ENCODE measurements at places on chromosomes 11 and 22.
A peak's percentile ranks its signal among the peaks of the same experiment; 100 is the strongest.

DNA sequence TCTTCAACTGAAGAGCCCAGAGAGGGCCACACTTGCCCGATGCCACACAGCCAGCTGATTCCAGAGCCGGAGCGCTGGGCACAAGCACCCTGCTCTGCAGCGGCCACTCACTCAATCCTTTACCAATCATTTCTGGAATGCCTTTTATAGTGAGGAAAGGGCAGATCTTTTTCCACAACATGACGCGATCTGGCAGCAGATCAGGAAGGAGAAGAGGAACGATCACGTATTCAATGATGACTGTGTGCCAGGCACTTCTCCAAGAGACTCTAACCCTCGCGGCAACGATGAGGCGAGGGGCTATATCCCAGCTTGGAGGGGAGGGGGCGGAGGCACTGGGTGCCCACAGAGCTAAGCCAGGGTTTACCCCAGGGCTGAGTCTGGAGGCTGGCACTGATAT is 56.3 kb upstream of the TCF20 start:
- no peak for DNase-seq

DNA sequence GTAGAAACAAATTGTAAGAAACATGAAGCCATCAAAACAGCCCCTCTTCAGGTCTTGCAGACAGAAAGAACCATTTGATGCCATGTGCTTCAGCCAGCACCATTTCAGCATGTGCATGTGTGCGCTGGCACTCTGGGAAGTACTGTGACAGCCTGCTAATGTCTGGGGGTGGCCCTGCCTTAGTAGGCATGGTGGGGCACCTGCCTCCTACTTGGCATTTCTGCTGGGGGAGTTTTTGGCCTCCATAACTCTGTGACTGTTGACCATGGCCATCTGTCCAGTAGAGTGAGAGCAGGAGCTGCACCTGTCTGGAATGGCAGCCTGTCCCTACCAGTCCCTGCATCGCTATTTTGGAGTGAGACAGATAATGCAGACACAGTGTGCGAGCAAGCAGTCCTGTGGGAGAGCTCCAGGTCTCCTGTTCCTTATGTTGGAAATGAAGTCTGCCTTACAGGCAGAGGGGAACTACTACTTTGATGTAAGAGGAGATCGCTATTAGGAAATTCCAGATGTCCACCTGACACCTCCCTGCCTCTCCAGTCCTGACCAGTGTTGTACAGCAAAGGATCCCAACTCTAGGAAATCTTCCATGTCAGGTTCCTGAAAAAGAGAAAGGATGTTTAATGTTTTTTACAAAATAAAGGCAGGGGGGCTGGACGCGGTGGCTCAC is 102.5 kb downstream of the ATXN10 start:
- DNase-seq, result no peak

DNA sequence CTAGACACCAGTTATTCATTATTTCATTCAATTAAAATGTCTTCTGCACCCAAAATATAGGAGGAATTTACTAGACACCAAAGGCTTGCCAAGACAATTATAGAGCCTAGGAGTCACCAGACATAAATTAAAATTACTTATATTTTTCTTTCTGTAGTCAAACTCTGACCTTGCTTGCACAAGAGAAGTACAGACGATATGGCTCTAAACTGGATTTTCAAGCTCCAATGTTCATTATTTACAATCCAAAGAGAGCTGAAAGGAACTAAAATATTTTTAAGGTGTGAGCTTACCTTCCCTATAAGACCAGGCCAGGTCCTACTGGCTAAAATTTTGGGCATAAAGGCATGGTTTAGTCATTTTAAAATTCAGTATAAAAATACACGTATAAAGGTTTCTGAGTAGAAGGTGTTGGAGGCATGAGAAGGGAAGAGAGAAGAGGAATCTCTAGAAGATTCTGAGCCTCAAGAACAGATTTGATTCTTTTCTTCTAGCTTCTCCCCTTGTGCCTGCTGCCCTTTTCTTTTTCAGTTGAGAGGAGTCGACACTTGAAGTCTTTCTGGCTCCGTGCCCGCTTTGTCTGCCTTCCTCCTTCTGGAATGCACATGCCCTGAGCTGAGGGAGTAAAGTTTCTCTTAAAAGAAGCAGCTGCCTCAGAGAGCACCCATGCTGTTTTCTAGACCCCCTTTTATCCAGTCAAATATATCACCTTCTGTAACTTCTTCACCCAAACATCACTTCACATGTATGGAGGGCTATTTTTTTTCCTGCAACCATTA is 13.5 kb downstream of the C11orf97 start:
- DNase-seq, result peak; percentile 57

DNA sequence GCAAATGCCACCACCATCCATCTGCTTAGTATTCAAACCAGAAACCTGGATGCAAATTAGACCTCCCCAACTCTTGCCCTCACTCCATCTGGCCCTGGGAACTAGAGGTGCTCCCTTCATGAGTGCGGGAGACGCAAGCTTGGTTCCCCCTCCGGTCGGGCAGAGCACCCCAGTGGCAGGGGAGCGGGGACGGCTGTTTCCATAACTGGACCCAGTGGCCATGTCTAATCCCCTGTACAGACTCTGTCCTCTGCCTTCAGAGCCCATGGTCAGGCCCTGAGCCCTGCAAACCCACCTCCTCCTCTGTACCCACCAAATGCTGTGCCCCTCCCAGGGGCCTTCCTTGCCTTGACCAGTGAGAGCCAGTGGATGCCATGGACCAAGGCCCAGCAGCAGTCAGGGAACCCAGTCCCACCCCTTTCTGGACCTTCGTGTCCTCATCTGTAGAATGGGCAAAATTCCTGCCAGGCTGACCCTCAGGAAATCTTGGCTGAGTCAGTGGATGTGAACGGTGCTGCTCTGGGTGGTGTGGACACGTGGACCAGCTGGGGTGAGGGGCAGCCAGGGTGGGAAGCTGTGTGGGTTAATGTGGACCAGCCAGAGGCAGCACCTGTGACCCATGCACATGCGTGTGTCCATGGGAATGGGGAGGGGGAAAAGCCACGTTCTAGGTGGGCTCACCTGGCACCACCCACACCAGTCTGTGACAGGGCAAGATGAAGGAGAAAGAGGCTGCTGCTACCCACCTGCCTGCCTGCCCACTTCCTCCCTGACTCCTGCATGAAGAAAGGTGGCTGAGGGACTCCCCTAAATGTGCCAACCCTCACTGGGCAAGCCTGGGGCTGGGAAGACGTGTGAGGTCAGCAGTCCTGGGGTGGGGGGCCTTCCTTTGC is 72.8 kb downstream of the LRRC32 start:
- DNase-seq, result no peak

DNA sequence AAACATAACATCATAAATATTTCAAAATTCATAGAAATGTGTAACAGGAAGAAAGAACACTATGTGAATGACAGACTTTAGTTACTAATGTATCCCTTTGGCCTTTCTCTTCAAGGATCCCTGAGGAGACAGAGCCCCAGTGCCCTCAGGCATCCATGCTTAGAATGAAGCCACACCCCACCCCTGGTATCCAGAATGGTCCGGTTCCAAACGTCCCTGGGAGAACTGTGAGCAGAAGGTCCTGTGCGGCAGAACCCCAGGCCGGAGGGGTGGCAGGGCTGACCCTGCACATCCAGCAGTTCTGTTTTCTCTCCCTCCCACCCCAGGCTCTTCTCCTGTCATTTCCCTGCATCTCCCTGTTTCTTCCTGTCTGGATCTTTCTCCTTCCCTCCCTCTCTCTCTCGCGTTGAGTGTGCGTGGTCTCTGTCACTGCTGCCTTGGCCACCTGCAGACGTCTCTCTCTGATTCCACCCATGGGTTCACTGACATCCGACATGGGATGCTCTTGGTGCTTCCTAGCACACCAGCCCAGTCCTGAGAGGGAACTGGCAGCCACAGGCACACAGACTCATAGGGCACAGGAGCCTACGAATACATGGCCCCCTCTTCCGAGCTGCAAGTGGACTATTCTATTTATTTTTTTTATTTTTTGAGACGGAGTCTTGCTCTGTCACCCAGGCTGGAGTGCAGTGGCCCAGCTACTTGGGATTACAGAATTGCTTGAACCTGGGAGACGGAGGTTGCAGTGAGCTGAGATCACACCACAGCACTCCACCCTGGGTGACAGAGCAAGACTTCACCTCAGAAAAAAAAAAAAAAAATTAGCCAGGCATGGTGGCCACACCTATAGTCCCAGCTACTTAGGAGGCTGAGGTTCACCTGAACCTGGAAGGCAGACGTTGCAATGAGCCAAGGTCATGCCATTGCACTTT is 5.7 kb downstream of the RFPL1 start:
- no peak for DNase-seq

DNA sequence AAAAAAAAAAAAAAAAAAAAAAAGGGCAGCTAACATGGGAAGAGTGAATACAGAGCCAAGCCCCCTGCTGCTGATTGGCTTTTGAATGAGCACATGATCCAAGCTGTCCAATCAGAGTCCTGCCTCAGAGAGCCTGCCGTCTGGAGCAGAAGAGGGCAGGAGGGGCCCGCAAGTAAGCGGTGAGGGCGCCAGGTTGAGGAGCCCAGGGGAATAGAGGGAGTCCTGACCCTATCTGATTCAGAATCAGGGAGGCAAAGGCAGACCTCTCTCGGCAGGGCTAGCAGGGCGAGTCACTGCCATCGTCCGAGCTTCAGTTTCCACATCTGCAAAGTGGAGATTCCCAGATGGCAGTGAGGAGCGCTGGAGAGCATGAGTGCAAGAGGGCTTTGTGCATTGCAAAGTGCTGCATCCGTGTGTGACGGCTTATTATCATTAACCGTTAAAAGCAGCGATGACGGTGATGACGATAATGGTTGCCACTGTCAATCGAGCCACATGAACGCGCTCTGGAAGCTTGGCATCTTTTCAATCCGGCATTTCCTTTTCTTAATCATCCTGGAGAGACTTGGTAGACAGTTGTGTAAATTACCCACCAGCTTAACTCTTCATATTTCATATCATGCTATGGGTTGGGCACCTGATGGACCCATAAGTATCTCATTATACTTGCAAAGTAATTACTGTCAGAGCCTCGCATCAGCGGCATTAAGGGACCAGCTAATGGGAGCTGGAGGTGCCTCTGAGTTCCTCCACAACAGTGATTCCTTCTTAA is 68.6 kb upstream of the ATXN10 start:
- DNase-seq, result peak; percentile 80

- DNase-seq, result no peak
These were observed 11.3 kb upstream of the PIM3 start for GRCh38 chr22:49948958-49949913.

DNA sequence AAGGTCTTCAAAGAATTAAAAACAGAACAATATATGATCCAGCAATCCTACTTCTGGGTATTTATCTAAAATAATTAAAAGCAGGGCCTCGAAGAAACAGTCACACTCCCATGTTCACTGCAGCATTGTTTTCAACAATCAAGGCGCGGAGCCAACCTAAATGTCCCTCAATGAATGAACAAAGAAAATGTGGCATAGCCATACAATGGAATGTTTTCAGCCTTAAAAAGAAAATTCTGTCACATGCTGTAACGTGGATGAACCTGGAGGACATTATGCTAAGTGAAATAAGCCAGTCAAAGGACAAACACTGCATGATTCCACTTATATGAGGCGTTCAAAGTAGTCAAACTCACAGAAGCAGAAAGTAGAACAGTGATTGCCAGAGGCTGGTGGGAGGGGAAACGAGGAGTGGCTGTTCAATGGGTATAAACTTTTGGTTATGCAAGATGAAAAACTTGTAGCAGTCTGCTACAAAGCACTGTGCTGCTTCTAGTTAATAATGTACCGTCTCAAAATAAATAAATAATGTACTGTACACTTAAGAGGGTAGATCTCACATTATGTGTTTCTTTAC is 41.2 kb downstream of the SNX19 start:
- DNase-seq, result no peak

- no peak for DNase-seq
These were observed 1155.1 kb downstream of the FAM181B start for GRCh38 chr11:81578571-81578970.

DNA sequence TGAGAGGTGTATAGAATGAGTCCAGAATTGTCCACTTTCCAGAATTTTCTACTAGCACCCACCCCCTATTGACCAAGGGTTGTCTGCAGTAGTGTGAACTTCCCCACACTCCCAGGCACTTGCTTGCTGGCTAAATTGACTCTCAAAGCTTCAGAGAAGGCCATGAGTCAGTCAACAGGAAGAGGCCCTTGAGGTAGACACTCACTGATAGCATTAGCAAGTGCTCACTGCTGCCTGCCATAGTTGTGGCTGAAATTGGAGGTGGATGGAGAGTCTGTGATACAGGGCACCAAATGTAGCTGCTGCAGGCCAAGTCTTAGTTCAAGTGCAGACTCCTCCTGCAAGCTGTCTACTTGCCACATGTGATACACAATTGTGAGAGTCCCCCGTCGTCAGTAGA is 156.8 kb downstream of the SPON1 start:
- no peak for DNase-seq

- DNase-seq, result no peak
These were observed 42.9 kb downstream of the PRDM10 start for GRCh38 chr11:129959687-129960086.

DNA sequence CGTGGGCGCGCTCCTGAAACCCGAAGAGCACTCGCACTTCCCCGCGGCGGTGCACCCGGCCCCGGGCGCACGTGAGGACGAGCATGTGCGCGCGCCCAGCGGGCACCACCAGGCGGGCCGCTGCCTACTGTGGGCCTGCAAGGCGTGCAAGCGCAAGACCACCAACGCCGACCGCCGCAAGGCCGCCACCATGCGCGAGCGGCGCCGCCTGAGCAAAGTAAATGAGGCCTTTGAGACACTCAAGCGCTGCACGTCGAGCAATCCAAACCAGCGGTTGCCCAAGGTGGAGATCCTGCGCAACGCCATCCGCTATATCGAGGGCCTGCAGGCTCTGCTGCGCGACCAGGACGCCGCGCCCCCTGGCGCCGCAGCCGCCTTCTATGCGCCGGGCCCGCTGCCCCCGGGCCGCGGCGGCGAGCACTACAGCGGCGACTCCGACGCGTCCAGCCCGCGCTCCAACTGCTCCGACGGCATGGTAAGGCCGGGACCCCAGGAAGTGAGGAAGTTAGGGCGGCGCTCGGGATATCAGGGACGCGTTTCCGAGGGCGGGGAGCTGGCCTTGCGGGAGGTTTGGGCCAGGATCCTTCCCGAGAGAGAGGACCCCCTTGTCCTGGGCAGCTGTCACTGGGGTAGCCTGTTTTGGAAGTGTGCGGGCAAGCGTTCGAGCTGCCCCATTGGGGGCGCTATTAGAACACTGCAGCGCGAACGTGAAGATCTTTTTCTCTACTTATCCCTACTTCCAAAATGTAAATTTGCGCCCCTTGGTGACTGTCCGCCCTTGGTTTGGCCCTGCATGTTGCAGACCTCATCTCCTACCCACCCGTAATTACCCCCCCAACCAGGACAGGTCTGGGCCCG is 796 bp downstream of the MYOD1 start:
- peak; percentile 89 for DNase-seq

GRCh38 chr11:57391539-57391938 is 1.1 kb upstream of the PRG2 start:
- no peak for DNase-seq

DNA sequence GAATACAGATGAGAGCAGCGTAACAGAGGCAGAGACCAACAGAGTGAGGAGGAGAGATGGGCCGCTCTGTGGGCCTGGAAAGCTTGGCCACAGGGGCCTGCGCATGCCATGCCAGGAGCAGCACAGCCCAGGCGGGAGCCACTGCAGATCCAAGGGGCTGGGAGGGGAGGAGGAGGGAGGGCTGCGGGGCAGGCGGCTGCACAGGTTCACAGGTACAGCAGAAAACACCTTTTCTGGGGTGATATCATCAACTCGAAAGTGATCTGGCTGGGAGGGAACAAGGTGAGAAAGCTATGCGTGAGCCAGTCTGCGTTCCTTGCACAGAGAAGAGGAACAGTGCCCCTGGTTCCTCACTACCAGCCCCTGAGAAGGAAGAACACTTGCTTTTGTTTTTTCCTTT is 14.8 kb downstream of the VPS37C start:
- no peak for DNase-seq

GRCh38 chr22:36865346-36865745 is 4.5 kb downstream of the NCF4 start:
- DNase-seq, result peak; percentile 31

All from neural progenitor cell (in vitro differentiated cells).